ENCODE measurements at places on chromosomes 11 and 22.
A peak's percentile ranks its signal among the peaks of the same experiment; 100 is the strongest.

- no peak for DNase-seq
Measured at GRCh38 chr11:47216121-47216798, 1.5 kb downstream of the DDB2 start.

DNA sequence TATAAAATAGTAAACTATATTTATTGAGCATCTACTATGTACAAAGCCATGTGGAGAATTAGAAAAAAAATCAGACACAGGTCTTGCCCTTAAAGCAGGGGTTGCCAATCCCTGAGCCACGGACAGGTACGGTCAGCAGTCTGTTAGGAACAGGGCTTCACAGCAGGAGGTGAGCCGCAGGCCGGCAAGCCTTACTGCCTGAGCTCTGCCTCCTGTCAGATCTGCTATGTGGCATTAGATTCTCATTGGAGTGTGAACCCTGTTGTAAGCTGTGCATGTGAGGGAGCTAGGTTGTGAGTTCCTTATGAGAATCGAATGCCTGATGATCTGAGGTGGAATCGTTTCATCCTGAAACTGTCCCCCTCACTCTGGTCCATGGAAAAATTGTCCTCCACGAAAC, 2.1 kb upstream of the RAG2 start:
- no peak for DNase-seq

- no peak for DNase-seq
Measured at GRCh38 chr22:32531228-32531627, 56.6 kb downstream of the FBXO7 start.

DNA sequence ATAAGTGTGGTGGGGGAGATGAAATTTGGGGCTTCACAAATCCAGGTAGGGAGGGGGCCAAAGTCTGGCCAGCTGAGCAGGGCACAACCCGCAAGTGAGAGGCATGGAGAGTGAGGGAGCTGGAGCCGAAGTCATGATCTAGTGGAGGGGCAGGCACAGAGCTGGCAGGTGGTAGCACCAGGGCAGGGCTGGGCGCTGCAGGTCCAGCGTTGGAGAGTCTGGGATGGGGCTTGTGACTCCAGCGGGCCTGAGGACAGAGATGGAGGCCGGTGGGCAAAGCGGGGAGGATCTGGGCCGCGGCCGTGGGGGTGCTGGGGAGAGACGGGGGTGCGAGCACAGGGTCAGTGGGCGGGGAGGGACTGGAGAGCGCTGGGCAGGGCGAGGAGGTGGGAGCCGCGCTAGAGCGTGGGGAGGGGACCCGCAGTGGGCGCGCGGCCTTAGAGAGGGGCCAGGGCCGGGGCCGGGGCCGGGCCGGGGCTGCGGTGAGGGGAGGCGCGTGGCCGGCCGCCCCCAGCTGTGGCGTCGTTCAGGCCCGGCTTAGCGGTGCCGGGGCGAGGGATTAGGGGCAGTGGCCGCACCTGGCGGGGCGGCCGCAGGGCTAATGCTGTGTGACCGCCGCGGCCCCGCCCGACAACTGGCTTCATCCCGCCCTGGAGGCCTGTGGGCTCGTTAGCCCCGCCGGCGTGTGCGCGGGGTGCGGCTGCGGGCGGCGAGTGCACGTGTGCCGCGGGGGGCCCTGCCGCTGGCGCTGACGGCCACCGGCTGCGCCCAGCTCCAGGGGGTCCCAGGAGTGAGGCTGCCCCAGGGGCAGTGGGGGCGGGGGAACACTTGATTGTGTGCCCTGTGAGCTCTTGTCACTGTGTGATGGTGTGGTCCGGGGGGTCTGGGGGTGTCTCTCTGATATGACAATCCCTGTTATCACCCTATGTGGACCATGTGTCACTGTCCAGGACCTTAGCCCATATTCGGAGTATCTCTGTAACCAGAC, 23.6 kb upstream of the MYOD1 start:
- no peak for DNase-seq

DNA sequence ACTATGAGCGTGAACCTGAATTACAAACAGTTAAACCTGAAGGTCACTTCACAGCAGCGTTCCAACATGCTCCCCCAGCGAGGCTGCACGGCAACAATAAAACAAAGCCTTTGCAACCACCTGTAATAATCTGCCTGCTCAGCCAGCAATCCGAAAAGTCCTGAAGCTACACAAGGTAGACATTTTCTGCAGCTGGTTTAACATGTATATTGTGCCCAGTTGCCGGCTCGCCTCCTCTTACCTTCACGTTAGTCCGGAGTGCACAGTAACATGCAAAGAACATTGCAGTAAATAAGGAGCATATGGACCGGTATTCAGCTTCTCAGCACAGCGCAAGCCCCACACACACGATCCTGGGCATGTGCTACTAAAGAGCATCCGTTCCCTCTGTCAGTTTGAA, 704.3 kb downstream of the DLG2 start:
- DNase-seq: no peak

DNA sequence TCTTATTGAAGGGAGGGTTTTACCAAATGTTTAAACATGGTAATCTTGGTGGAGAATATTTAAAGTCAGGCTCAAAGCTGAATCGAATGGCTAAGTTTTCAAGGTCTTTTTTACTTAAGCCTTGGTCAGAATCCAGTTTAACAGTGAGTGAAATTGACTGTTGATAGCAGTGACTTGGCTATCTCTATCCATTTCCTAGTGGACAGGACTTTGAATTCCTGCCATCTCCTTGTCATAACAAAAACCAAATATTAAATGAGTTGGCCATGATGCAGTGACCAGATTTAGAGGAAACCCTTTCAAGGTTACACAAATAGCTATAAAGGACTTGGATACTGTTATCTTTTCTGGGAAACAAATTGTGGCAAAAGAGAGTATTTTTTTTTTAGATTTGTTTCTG, 92.0 kb downstream of the JRKL start:
- no peak for DNase-seq

DNA sequence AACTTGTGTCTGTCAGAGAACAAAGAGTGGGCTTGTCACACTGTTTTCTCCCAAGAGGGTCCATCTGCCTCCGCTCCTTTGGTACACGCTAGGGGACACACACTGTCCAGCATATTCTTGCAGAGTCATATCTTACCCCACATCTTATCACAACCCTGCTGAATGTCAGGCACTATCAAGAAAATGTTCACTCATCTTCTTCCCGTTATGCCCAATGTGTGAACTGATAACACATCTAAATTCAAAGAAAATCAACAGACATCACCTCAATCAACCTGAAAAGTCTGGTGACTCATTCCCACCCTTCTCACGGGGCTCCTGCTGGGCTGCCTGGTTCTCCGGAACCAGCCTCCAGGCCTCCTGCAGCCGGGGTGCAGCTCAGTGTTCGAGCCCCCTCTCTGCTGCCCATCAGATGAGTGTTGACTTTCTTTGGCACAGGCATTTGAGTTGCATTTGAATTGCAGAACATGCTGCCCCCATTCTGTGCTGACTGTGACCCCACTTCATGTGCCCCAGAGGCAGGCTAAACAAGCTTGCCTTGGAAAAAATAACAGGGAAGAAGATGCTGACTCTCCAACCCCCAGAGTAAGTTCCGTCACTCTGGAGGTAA, 19.4 kb downstream of the GRAP2 start:
- DNase-seq: peak; percentile 39

DNA sequence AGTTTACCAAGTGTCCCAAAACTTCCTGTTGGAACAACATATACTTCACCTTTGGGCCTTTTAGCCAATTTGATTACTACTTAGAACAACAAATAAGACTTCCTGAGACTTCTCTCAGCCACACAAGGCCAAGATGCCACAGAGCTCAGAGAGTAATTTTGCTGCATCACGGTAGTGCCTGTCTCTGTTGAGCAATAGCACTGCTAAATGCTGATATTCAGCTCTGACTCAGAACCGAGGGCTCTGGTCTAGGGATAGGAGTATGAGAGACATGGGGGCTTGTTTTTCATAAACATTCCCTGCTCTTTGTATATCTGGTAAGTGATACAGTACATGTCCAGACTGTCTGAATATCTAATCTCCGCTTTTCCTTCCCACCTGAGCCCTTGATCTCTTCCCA, 260.4 kb upstream of the ARHGAP20 start:
- no peak for DNase-seq

DNA sequence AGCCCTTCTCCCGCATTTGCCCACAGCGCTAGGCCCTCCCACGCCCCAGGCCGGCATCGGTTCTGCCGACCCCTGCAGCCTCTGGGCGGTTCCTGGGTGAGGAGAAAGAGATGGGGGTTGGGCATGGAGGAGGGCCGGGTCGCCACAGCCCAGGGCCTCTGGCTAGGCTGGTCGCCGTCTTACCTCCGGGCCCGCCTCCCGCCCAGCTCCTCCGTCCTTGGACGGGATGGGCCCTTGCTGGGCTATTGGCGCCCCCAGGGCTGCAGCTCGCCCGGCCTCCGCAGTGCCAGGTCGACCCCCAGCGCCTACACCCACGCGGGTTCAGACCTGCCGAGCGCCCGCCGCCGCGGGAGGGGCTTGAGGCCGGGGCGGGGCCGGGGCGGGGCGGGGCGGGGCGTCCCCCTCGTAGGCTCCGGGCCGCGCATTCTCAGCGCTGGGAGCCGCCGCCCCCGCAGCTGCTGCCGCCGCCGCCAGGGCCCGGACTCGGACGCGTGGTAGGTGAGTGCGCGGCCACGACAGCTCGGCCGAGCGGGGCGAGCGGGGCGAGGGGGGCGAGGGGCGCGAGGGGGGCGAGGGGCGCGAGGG, at the start of gene CD151:
TSS of gene CD151 (plus strand) at position 424 of the 585 bp plus-strand sequence. CDS start 3,118 bp downstream, outside the sequence.
- DNase-seq: no peak

- peak; percentile 33 for DNase-seq
Measured at GRCh38 chr11:3855808-3856491, 486 bp downstream of the STIM1 start.

GRCh38 chr11:77999446-78000030, 5.1 kb upstream of the INTS4 start:
- DNase-seq: no peak

GRCh38 chr22:23072077-23072910, 2.0 kb downstream of the GNAZ start:
- no peak for DNase-seq

DNA sequence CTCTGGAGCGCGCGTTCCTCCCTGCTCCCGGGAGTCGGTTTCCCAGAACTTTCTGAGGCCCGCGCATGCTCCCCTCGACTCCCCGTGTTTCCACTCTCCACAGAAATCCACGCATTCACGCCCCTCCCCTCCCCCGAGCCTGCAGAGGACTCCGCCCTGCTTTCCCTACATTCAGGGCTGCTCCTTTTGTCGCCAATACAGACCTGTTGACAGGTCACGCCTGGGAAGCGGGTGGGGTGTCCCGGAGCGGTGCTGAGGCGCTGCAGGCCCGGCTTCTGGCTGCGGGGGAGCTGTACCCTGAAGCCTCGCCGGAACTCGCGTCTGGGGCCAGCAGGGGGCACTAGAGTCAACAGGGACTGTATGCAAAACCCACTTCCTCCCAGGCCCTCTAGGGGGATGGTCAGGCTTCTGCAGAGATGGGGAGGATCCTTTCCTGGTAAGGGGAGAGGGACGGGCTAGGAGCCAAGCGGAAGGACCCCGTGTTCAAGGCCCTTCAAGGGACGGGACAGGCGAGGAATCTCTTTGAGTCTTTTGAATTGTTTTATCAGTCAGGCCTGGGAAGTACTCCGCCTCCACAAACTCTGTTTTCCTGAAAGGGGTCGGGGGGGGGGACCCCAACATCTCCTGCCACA, at the start of gene PRAME:
TSS of gene PRAME (minus strand) at position 294 of the 632 bp plus-strand sequence. CDS start 2,433 bp downstream, outside the sequence.
- no peak for DNase-seq

- DNase-seq: no peak
Measured at GRCh38 chr11:78424334-78425270, 7.0 kb upstream of the GAB2 start.

- DNase-seq: no peak
Measured at GRCh38 chr11:133266986-133267385, 265.3 kb downstream of the OPCML start.

GRCh38 chr11:18580113-18580766, 8.3 kb downstream of the UEVLD start:
- DNase-seq: no peak

GRCh38 chr11:80261776-80262175, 820.9 kb upstream of the TENM4 start:
- no peak for DNase-seq

DNA sequence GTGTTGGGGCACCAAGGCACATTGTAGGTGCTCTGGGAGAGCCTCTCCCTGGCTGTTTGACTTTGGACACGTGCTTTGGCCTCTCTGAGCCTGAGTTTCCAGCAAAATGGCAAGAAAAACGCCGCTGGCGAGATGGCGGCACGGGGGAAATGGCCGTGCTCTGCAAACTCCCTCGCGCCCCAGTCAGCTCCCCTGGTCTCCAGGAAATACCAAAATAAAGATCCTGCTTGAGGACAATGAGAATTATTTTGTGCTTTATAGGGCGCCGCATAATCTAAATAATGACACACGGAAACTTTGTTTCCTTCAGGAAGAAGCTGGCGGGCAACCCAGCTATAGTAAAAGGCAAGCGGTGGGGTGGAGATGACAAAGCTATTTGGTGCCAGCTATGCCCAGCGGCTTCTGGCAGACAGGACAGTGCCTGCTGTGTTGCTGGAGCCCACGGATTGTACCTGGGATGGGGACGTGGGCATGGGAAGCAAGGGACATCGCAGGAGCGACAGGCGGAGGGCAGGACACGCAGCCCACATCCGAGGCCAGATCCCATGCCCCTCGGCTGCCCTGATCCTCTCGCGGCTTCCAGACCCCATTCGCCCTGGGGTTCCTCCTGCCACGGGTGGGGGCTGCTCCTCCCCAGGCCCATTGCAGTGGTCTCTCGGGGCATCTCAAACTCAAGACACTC, 26.3 kb upstream of the RFPL3 start:
- no peak for DNase-seq

DNA sequence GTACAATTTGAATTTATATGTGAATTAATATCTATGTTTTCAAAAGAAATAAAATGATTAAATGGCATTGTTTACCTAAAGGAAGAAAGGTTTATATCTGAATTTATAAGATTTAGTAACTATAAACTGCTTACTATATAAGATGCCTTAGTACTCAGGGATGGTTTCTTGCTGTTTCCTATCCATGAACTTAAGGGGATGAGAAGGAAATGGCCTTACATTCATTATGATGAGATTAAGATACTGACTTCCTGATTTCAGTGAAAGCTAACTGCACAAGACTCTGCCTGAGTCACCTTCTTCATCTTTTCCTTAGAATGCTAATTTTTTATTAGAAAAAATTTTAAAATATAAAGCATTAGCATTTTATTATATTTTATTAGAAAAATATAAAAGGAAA, 606.3 kb upstream of the ARHGAP42 start:
- no peak for DNase-seq

- DNase-seq: no peak
Measured at GRCh38 chr22:29870574-29870973, 12.4 kb upstream of the MTMR3 start.

GRCh38 chr11:131495423-131495822, 125.0 kb downstream of the NTM start:
- no peak for DNase-seq

GRCh38 chr11:2002042-2002776, 4.6 kb upstream of the H19 start:
- DNase-seq: no peak

GRCh38 chr22:45502215-45503049, at the start of gene FBLN1:
Gene FBLN1 (plus strand): TSS chr22:45502883. CDS start chr22:45502986, 103 bp downstream.
- no peak for DNase-seq

- no peak for DNase-seq
Measured at GRCh38 chr11:128399251-128400121, 187.9 kb downstream of the ETS1 start.

All from T-helper 2 cell (primary cell).